ENCODE measurements at places on chromosomes 13 and 19.
A peak's percentile ranks its signal among the peaks of the same experiment; 100 is the strongest.

DNA sequence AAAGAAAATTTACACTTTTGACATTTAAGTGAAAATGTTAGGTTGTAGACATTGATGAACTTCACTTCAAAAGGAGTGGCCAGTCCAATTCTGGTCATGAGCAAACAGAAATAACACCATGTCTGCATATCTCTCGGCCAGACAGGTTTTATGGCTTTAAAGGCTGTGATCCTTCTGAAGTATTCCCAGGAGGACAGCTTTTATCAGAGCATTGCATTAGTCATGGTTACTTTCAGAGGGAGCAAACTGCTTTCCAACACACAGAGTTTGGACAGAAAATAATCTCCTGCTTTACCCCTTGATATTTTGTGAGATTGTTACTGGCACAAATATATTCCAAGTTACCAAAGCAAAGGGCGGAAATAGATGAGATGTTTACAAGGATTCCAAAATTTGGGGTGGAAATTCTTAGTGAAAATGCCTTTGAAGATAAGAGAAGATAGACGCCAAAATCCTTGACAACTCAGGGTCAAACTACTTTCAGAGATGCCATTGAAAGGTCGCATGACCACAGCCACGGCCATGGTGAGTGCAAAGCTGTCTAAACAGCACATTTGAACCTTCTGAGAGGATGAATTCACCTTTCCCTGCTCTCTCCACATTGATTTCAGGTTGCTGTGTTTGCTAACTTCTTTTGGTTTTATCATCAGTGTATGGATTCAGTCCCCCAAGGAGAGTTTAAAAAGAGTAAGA, 584.5 kb upstream of the SGCG start:
- no peak for DNase-seq

- no peak for DNase-seq
These were observed 19.0 kb upstream of the C1QTNF9 start for GRCh38 chr13:24290280-24290932.

DNA sequence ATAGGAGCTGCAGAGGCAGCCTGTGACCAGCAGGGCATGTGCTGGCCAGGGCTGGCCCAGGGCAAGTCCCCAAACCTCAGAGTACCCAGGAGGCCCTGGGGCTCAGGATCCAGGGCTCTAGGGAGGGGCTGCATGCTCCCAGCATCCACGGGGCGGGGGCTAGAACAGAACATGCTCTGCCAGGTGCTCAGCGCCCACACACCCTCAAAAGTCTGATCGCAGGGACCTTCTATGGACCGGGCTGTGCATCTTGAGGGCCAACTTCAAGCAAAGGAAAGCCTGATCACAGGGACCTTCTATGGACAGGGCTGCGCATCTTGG, 33.5 kb downstream of the ELL start:
- no peak for DNase-seq

DNA sequence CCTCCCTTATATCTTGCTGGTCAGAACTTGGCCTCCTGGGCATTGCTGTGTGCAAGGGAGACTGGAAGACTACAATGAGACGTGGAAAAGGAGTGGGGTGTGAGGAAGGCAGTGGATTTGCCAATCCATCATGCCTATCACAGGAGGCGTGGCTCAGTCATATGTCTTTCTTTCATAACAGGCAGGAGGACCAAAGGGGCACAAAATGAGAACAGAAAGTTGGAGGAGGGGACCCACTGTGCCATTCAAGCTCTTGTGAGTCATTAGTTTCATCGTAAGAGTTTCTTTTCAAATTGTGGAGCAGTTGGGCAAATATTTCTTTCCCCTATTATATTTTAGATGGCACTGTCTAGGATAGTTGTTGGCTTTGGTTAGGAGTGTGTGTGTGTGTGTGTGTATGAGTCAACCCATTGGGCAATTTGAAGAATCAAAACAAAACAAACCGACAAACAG, 471.5 kb downstream of the TSHZ3 start:
- no peak for DNase-seq

DNA sequence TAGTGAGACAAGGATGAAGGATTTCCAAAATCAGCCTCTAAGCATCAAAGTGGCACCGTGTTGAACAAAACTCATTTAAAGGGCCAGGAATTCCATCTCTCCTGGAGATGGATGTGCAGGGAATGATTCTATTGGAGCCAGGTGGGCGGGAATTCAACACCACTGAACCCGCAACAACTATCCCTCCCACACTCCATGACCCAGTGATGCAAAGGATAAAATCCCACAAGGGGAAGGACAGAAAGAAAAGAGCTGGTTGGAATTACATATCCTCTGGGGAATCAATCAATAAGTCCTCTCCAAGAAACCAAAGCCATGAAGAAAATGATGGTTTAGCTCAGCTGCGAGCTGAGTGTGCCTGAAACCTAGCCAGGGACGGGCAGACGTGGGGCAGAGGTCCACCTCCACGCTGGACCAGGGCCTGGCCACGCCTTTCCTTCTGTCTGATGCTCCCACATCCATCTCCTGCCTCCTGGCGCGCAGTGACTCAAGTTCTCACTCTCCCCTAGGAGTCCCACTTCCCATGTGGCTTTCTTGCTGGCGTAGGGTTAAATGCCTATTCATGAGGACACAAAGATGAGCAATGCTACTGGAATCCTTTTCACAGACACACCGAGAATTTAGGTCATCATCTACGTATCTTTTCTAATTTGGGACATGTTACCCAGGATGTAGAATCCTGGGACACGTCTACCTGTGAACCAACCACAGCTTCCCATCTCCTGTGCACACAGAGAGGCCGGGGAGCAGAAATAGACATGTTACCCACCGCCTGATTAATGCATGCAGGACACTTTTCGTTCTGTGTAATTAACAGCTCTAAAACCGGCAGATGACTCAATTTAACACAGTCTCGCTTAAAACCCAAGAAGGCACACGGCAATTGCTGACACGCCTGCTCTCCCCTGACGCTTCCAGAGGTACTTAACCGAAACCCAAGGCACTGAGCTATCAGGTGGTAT, 48.6 kb downstream of the PEPD start:
- DNase-seq: no peak

DNA sequence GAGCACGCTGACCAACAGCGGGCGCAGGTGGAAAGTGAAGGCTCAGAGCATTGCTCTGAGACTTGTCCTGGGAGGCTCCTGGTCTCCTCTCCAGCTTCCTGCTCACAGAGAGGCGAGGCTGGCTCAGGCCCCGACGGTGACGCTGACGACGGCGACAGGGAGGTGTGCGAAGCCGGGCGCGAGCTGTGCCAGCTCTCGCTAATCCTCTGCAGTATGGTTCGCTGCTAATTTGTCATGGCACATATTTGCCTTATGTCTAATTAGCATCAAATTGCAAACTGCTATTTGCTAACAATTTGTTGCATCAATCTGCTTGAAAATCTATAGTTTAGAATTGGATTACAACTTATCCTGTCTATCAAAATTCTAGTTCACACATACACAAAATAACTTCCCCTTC, 469.8 kb upstream of the ZNF507 start:
- no peak for DNase-seq

DNA sequence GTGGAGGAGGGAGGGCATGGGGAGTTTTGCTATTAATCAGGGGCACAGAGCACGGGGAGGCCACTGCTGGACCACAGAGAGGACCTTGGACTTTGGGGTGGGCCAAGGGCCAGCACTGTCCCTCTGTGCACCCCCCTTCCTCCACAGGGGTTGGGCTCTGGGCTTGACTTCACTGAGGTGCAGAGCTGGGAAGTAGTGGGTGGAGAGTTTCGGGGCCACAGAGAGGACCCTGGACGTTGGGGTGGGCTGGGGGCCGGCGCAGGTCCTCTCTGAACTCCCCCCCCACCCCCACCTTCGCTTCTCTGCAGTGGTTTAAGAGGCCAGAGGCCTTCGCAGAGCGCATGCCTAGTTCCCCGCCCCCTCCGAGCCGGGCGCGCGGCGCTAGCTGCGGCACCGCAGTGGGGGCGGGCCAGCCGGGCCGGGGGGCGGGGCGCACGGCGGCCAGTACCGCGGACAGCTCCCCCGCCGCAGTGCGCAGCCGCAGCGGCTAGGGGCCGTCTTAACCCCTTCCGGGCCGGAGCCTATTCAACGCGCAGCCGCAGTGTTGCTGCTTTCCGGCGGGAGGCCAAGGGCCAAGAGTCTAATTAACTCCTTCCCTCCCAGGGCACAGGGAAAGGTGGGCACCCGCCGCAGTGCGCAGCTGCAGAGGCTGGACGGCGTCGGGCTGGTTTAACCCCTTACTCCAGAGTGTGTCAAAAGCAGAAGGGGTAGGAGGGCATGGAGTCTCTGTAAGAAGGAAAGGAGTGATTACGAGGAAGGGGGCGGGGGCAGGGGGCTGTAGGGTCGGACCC, 3.7 kb downstream of the KCNC3 start:
- DNase-seq: peak; percentile 86

DNA sequence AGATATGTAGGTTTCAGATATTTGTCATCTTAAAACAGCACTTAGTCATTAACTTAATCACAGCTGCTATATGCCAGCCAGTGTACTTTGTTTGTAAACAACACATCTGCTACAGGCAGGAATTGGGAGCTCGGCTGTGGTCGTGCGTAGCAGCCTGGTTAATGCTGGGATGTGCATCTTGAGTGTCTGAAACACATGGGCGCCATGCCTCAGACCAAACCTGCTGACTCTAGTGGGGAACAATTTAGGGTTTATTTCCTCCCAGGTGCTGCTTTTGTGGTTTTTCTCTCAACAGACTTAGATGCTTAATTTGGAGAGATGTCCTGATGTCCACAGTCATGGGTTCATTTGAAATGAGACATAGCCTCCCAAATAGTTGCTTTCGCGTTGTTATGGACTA, 238.5 kb upstream of the TMTC4 start:
- DNase-seq: no peak

DNA sequence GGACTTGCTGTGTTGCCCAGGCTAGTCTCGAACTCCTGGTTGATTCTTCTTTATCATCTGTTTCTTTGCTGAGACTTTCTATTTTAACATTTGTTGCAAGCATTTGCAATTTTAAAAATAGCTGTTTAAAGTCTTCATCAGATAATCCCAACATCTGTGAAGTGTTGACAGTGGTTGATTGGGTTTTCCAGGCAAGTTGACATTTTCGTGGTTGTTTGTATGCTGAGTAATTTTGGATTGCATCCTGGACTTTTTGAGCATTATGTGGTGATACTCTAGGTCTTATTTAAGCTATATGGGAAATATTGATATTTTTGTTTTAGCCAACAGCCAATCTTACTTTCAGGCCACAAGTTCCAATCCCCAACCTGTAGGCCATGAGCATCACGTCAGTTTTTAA, 25.1 kb downstream of the AP1M1 start:
- no peak for DNase-seq

- no peak for DNase-seq
These were observed 64.0 kb downstream of the GNG7 start for GRCh38 chr19:2638417-2638940.

GRCh38 chr19:13036366-13036976, 41.2 kb downstream of the NFIX start:
- peak; percentile 64 for DNase-seq

DNA sequence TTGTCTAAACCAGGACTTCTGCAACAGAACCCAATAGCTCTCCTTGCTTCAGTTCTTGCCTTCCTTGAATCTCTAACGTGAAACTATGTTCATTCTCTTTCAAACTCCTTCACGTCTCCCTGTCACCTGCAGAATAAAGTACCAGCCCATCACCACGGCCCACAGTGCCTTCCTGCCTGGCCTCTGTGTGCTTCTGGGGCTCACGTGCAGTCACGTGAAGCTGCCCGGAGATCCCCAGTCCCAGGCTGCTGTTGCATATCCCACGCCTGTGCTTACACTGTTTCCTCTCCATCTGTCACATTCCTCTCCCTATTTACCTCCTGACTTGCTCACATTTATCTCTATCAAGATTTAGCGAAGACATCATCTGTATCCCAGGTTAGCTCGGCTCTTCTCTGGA, 102.8 kb downstream of the STARD13 start:
- DNase-seq: no peak

DNA sequence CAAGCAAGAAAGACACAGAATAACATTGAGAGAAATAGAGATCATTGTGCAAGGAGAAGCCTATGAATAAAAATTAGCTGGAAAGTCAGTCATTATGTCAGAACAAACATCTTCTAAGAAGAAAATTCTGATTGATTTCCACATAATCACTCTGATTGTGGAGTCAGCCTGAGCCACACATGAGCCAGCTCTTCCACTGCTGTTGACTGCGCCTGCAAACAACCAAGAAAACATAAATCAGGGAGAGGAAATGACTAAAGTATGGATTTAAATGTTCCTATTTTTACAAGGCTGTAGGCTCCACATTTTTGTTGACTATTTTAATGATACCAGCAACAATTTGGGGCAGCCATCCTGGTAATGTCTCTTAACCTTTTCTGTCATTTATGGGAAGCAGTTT, 962.3 kb downstream of the EFNB2 start:
- DNase-seq: no peak

GRCh38 chr19:56245121-56245740, 27.3 kb upstream of the EDDM13 start:
- no peak for DNase-seq

- no peak for DNase-seq
These were observed 53.8 kb downstream of the MBNL2 start for GRCh38 chr13:97275776-97276501.

GRCh38 chr19:10648360-10648759, 5.8 kb upstream of the ILF3 start:
- no peak for DNase-seq

DNA sequence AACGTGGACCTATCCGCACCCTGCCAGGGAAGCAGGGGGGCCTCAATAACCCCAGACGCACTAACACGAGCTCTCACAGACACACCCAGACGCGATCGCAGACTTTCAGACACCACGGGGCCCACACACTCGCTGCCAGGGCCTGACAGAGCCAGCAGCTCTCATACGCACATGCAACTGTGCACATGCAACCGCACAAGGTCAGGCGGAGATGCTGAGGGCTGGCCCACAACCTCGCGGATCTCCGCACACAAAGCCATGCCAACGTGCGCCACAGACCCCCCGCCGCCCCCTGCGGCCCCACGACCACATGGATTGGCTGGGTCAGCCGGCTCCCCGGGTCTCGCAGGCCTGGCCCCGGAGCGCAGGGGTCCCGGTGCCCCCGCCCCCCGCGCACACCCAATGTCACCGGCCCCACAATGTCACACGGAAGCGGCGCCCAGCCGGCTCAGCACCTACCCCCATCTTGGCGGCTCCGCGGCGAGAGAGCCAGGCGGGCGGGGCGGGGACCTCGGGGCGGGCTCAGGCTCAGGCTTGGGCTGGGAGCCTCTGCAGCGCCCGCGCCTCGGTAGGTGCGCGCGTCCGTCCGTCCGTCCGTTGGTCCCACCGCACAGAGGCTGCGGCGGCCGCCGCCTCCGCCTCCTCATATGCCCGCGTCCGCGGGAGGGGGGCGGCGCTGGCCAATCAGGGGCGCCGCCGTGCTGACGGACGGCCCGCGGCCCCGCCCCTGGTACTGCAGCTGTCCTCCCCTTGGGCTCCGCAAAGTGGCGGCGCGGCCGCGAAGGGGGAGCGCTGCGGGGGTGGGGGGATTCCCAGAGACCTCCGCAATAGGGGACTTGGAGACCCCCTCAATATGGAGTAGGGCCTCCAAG, at the start of gene ATP1A3:
Gene ATP1A3 (minus strand): TSS at position 619 of the 872 bp plus-strand sequence. CDS start 154 bp downstream, at position 465.
- peak; percentile 56 for DNase-seq

All from right cardiac atrium (tissue), 5 donors.